ENCODE measurements at places on chromosomes 1 and 21. TPM values are rescaled to one million over a fixed set of nuclear protein-coding genes. Genes with fewer than 3 reads are reported as not detected.

- no peak for DNase-seq
Measured at GRCh38 chr1:100989306-100990077, 36.1 kb downstream of the DPH5 start.

- DNase-seq: peak; percentile 100
Measured at GRCh38 chr1:246931549-246932365, at the start of gene AHCTF1. AHCTF1 (minus strand) TSS chr1:246931948; CDS start chr1:246918370, 13,578 bp downstream.

Gene FCRL4
- total RNA-seq: not detected

- DNase-seq: no peak
Measured at GRCh38 chr1:31487143-31487542, 74.1 kb downstream of the SERINC2 start.

Gene SPOCD1
- under 0.01 TPM for total RNA-seq

Gene FYB2
- total RNA-seq: not detected
